ENCODE measurements at places on chromosomes 3 and 15.
A peak's percentile ranks its signal among the peaks of the same experiment; 100 is the strongest.

DNA sequence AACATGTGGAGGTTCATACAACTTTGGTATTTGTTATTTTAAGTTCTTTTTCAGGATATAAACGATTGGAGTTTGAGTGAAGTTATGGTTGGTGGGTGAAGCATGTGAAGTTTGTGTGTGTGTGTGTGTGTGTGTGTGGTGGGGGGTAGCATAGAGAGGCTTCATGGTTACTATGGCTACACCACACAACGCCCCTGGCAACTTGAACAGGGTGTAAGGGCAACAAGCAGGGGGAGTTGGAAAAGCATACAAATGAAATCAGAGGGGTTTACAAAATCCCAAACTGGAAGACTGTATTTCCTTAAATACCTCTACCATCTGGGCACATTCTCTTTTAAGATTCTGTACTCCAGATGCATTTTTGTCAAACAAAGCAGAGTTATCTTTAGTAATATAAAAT is 207.5 kb downstream of the SV2B start:
- no peak for DNase-seq

DNA sequence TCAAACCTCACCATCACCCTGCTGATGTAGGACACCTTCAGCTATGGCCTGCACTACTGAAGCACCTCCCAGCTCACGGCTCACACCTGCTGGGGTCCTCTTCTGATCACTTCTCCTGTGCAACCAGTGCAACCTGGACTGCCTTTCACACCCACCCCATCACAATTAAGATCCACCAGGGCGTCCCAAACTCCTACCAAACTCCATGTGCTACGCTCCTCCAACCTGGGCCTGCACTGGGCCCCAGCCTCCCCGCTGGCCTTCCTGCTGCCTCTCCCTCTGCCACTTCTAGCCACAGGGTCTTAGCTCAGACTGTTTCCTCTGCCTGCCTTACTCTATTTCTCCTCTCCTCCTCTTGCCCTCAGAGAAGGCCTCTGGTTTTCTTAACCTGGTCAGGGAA is 12.8 kb downstream of the MESD start:
- DNase-seq = no peak

- DNase-seq = peak; percentile 34
These were observed 37.6 kb upstream of the RHCG start for GRCh38 chr15:89533861-89534544.

- DNase-seq = no peak
These were observed 150.7 kb downstream of the SSR3 start for GRCh38 chr3:156404217-156404616.
